ENCODE measurements at places on chromosomes 13 and 19. TPM values are rescaled to one million over a fixed set of nuclear protein-coding genes. Genes with fewer than 3 reads are reported as not detected.

TUBA3C gene
- total RNA-seq, result not detected

ZNF317 gene
- 31.8 TPM for total RNA-seq

UHRF1 gene
- total RNA-seq, result 119 TPM

CDX2 gene
- not detected for total RNA-seq

SPPL2B gene
- 43.8 TPM for total RNA-seq

NOTCH3 gene
- not detected for total RNA-seq

RFPL4AL1 gene
- total RNA-seq, result not detected

PRR36 gene
- total RNA-seq, result 0.19 TPM

CGB3 gene
- not detected for total RNA-seq

PLPP2 gene
- total RNA-seq, result 0.67 TPM

DNAJC15 gene
- 17.4 TPM for total RNA-seq

ZNF443 gene
- total RNA-seq, result 5.3 TPM

NAPSA gene
- 88.8 TPM for total RNA-seq

ANGPTL8 gene
- not detected for total RNA-seq

LSR gene
- 28.7 TPM for total RNA-seq

PLIN5 gene
- total RNA-seq, result 0.31 TPM

RRAS gene
- 12.2 TPM for total RNA-seq

METTL21C gene
- not detected for total RNA-seq

SSC5D gene
- total RNA-seq, result 0.33 TPM

UPK1A gene
- total RNA-seq, result 0.90 TPM

LIM2 gene
- 0.36 TPM for total RNA-seq

DAND5 gene
- total RNA-seq, result not detected

SBSN gene
- not detected for total RNA-seq

TRPM4 gene
- 1.1 TPM for total RNA-seq

MARCHF2 gene
- total RNA-seq, result 16.0 TPM

WDR62 gene
- 16.8 TPM for total RNA-seq

CLEC4G gene
- not detected for total RNA-seq

FCAR gene
- total RNA-seq, result not detected

PAN3 gene
- total RNA-seq, result 26.0 TPM

SYDE1 gene
- total RNA-seq, result 0.31 TPM

RYR1 gene
- 2.4 TPM for total RNA-seq

C5AR1 gene
- not detected for total RNA-seq

ZNF566 gene
- total RNA-seq, result 3.8 TPM

SHANK1 gene
- not detected for total RNA-seq

ZNF763 gene
- total RNA-seq, result 0.97 TPM
